Glomerular endothelial cell (primary cell): ENCODE measurements at places on chromosomes 4 and X. TPM values are rescaled to one million over a fixed set of nuclear protein-coding genes. Genes with fewer than 3 reads are reported as not detected.

DNA sequence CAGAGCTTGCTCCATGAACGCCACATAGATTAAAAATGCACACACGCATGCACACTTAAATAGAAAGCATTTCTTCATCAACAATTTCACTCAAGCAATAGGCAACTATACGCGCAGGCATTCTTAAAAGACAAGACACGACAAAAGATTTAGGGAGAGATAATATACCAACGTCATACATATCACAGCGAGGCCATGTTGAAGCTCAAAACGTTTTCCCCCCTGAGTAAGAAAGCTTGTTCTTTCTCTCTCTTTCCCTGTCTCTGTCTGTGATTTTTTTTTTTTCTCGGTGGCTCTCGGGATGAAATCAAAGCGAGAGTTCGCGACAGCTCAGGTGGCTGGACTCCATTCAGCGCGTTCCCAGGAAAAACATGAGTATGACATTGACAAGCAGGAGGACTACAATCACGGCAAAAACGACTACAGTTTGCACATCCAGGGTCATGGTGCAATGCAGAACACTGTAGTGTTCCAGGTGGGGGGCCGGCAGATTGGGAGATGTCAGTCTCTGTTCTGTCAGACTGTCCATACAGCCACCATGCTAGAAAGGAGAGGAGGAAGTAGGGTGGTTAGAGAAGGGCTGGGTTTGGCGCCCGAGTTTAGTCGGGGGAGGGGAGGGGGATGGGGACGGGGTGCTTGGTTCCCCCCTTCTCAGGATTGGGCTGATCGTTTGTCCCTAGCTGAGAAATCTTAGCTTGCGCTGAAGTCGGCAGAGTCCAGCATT lies 30.7 kb downstream of the ARHGEF9 start:
- DNase-seq: no peak

DNA sequence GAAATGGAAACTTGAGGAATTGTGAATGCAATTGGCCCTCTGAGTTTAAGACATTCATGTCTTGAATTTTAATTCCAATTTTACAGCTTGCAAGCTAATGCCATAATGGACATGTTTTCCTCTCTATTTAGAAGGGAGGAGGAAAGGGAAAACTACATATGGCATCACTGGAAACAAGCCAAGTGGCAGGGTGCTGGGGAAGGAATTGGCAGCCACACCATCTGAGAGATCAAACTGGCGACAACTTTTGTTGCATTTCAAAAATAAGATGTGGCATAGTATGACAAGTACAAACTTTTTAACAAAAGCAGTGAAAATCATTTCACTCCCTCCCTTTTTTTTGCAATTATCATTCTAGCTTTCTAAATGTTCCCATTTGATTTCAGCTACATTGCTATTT lies 615.6 kb downstream of the CENPC start:
- DNase-seq: no peak

- no peak for DNase-seq
Measured at GRCh38 chr4:140252141-140252741, 98.3 kb upstream of the MAML3 start.

- no peak for DNase-seq
Measured at GRCh38 chrX:134692233-134692632, 34.0 kb upstream of the PLAC1 start.

DNA sequence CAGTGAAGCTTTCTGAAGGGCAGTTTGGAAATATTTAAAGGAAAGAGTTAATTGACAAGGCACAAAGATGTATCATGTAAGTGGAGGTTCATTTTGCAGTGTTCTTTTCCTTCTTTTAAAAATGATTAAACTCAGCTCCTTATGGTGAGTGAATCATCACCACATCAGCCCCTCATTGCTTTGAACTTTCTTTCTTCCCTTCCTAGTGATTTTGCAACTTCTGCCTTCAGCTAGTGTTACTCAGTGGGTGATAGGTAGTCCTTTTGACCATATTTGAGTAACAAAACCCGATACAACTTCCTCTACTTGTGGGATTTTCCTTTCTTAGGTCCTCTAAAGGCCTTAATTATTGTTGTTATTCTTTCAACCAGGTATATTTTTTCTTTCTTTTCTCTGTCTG lies 8.2 kb downstream of the ZCCHC4 start:
- DNase-seq: no peak

DNA sequence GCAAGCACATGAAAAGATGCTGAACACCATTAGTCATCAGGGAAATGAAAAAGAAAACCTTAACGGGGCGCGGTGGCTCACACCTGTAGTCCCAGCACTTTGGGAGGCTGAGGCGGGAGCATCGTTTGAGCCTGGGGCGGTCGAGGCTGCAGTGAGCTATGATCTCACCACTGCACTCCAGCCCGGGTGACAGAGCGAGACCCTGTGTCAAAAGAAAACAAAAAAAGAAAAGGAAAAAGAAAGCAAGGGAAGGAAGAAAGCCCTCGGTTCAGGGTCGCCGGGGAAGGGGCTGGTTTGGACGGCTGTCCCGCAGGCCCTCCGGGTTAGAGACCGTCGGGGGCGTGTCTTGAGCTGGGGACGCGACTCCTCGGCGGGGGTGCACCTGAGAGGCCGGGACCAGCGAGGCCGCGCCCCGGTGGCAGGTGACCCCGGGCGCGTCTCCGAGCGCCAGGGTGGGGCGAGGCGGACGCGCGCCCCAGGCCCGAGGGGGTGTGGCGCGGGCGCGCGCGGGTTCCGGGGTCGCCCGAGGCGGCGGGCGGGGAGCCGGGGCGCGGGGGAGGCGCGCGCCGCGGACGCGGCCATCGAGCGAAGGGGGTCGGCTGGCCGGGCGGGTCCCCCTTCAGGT lies 478 bp upstream of the PLXNA3 start:
- no peak for DNase-seq

DNA sequence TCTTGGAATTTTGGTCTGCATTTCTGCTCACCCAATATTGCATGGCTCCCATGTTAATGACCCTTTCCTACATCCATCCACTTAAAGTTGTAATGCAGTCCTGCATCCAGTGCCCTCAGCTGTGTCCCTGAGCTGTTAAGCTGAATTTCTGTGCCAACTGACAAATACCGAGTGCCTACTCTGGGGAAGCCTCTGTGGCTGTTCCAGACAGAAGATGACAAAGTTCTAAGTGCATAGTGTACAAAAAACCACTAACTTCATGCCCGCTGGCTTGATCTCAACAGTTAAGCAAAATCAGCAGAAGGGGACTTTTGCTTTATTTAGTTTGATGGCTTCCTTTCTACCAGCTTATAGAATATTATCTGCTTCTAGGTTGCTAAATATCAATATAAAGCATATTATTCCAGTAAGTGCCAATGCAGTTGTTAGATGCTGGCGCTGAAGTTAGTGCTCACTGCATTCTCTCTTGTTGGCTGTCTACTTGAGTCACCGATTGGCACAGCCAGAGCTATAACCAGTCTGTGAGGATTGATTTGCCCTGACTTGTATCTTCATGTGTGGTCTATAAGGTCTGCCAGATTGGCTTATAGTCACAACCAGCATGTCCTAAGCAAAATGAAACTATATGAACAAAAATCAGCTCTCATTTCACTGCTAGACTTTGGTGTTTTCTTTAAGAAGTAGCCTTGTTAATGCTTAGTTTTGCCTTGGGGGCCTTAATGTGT lies 98.9 kb downstream of the KLHL8 start:
- no peak for DNase-seq

The CCKAR gene
- not detected in 2 replicates for total RNA-seq

The VSIG4 gene
- not detected in 2 replicates for total RNA-seq

The DLG3 gene
- total RNA-seq: 3.3 and 5.9 TPM in 2 replicates

GRCh38 chr4:140704964-140705363 lies 51.2 kb downstream of the TBC1D9 start:
- DNase-seq: no peak

The VCX2 gene
- not detected in 2 replicates for total RNA-seq

DNA sequence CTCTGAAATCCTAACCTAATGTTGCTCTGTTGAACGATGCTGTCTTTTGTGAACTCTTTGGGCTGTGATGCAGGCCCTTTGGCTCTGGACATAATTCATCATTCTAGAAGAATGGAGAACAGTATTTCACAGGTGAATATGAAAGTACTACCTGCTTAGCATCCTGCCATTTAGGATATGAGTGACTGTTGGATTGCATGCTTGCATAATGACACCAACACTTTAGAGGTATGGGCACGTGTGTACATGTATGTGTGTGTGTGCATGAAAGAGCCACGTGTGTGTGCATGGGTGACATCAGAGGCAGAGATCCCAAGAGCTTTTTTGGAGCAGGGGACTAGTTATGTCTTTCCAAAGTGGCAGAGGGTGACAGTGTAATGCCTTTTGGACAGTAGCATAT lies 70.2 kb upstream of the ZNF518B start:
- no peak for DNase-seq

The CACNA1F gene
- under 0.01 TPM in 1 of 2 replicates, not detected in the other for total RNA-seq

The FAT4 gene
- total RNA-seq: 17.3 and 30.7 TPM in 2 replicates

DNA sequence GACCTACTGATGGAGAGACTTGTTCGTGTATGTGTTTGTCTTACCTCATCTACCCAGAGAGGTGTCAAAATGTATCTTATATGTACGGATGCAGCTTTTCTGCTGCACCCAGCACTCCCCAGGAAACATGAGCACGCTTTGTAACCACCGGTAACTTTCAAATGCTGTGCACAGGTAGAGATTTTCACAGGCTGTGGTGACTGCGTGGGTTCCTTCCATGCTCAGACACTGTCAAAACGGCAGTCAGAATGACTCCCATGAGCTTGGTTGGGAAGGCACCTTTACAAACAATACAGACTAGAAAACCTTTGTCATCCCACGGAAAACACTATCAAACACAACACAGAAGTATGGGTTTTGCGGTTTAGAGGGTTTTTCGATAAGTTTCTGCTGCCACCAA lies 28.2 kb downstream of the F11 start:
- DNase-seq: no peak

The CORIN gene
- 0.18 and 0.19 TPM in 2 replicates for total RNA-seq

- no peak for DNase-seq
Measured at GRCh38 chr4:189177130-189177529, 763.5 kb upstream of the FRG1 start.

DNA sequence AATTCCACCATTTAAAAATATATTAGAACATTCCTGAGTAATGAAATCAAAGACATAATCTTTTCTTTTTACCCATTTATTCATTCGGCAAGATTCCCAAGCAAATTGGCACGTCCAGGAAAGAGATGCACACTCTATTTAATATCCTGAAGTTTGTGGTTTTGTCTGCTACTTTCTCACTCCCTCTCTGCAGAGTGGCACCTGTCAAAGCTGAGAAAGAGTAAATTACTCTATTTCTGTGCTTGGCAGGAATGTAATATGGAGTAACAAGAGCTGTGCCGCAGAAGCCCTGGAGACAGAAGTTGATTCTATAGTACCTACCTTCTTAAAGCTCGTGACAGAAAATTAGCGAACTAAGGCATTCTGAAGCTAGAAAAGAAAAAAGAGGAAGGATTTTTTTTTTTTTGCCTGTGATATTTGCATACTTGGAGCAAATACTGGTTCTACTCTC lies 5.5 kb downstream of the GSTCD start:
- no peak for DNase-seq

The PABPC1L2A gene
- not detected in 2 replicates for total RNA-seq

The LINC00632 gene
- 3.9 and 7.2 TPM in 2 replicates for total RNA-seq

GRCh38 chrX:38672646-38673045 lies 111.3 kb downstream of the TSPAN7 start:
- no peak for DNase-seq

DNA sequence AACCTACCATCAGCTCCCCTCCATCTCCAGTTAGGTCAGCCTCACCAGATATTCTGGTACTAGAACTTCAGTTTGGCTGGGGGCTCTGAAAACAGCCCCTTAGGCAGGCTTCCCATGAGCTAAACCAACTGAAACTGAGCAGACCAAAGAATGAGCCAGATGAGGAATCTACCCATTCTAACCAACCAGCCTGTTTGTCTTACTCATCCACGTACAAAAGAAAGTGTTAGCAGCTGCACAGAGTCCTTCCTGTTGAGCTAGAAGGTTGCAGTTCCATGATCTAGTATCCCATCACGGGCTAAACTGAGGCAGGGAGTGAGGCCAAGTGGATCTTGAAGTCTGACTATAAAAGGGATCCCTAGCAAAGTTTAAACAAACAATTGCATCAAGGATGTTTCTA lies 17.5 kb downstream of the MAGEA9B start:
- no peak for DNase-seq

DNA sequence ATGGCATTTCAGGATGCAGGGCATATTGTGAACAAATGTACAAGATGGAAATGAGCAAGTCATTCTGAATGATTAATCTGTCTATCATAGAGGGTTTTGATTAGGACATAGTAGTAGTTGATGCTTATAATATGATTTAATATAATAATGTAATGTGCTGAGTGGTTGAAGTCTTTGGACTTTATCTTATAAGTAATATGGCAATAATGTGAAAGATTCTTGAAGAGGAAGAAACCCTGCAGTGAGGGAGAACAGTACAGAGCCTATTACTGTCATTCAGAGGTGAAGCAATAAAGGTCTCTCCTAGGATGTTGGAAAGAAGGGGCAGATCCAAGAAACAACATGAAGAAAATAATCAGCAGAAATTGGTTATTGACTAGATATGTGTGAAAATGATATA lies 16.6 kb downstream of the NFKB1 start:
- DNase-seq: no peak

DNA sequence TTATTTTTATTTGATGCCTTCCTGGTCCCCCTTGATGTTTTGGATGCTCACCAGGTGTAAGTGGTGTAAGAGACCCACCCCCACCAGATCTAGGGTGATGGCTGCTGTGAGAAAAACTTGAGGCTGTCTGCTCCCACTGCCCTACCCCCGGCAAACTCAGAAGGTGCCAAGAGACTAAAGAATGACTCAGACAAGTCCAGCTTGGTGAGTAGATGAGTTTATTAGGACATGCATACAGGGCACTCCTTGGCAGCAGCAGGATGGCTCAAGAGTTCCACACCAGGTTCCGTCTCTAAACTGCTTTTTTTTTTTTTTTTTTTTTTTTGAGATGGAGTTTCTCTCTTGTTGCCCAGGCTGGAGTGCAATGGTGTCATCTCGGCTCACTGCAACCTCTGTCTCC lies 84.0 kb upstream of the HPF1 start:
- DNase-seq: no peak

DNA sequence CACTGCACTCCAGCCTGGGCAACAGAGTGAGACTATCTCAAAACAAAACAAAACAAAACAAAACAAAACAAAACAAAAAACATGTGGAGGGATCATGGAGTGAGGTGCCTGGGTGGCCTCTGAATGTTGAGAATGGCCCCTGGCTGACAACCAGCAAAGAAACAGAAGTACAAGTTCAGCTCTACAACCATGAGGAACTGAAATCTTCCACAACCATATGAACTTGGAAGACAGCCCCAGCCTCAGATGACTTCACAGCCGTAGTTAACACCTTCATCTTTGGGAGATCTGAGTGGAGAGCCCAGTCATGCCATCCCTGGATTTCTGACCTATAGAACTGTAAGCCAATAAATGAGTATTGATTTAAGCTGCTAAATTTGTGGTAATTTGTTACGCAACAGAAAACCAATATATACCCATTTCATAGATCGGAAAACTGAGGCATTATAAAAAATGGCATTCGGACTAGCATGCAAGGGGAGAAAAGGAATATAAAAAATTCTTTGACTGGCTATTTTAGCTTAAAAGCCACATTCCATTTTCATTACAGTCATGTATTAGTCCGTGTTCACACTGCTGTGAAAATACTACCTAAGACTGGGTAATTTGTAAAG lies 138.7 kb upstream of the RAPGEF2 start:
- no peak for DNase-seq

GRCh38 chr4:6104541-6105130 lies 86.4 kb upstream of the C4orf50 start:
- DNase-seq: no peak

The ZNF630 gene
- total RNA-seq: 2.0 TPM in 2 replicates

The KLF8 gene
- total RNA-seq: 0.34 and 0.99 TPM in 2 replicates

- no peak for DNase-seq
Measured at GRCh38 chrX:18158963-18159362, 61.7 kb downstream of the BEND2 start.

The PCDH19 gene
- 0.34 and 1.2 TPM in 2 replicates for total RNA-seq

GRCh38 chr4:102324730-102325129 lies 20.6 kb downstream of the SLC39A8 start:
- DNase-seq: no peak
